ENCODE measurements at places on chromosomes 2 and 18.
A peak's percentile ranks its signal among the peaks of the same experiment; 100 is the strongest.

DNA sequence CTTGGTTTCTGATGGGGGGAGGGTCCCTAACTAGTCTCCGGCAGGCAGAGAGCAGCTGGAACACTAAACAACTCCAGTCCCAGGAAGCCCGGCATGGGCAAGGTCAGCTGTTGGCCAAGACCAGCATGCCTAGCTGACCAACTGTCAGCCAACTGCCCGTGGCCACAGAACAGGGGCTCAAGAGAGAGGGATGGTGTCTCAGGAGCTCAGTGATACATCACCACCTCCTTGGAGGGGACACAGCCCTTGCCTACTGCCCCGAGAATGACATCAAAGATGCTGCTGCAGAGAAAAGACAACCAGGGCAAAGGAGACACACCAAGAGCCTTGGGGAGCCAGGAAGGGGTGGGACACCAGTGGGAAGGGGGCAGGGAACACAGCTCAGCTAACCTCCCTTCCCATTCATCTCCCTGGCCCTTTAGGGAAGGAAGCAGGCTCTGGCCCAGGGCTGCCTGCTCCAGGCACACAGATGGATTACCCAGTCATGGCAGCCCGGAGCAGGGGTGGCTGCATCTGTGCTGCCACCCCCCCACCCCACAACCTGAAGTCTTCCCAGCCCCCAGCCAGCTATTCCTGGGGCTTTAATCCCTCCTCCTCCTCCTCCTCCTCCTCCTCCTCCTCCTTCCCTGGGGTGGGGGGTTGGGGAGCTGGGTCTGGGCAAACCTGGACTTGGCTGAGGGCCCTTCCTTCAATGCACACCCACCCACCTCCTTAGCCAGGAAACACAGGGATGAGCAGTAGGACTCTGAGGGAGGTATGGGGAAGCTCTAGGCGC is 1.9 kb downstream of the BIN1 start:
- DNase-seq = no peak

- DNase-seq = no peak
These were observed 6.1 kb upstream of the PXDN start for GRCh38 chr2:1750270-1750932.

DNA sequence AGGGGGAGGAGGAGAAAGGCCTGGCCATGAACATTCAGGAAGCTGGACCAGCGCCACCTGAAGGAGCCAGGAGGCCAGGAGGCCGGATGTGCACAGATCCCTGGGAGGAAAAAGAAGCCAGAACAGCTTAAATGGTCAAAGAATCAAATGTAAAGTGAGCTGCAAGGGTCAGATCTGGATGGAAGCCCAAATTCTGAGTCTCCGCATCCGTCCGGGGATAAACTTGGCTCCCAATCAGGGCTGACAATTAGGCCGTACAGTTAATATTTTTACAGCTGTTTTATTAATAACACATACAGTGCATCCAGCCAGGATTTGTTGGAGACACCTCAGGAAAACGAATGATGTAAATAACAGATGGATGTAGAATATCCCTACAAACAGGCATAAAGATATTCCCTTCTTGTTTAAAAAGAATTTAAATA is 495.1 kb upstream of the TCF4 start:
- peak; percentile 5 for DNase-seq

GRCh38 chr2:41544709-41545108 is 503.1 kb upstream of the PKDCC start:
- no peak for DNase-seq

GRCh38 chr2:145593280-145593679 is 1073.4 kb upstream of the ZEB2 start:
- no peak for DNase-seq

DNA sequence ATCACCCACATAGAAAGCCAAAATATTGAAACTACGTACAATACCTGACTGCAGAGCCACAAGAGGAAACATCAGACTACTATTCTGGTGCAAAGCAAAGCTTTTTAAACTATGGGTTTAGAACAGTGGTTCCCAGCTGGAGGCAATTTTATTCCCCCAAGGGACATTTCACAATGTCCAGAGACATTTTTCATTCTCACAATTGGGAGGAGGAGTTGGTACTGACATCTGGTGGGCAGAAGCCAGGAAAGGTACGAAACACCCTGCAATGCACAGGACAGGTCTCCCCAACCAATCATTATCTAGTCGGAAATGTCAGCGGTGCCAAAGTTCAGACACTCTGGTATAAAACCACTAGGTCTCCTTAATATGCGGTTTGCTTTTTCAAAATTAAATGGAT is 88.4 kb upstream of the ARL5A start:
- DNase-seq = no peak

DNA sequence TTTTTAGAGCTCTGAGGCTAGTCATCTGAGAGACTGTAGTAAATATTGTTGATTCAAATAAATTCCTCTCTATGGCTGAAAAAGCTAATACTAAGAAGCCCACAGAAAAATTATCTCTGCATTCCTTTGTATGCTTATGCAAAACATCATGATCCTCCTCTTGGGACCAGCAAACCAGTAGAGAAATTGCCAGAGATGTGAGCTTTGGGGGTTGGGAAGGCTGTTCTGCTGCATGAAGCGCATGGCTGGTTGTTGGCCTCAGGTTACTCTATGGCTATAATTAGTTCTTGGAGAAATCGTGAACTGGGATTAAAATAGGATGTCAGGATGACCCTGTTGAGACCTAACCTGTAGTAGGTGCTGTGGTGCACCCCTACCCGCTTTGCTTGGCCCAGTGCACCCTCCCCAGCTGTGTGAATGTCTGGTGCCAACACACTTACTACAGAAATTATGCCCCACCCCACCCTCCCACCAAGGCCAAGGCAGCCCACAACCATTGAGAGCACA is 35.5 kb upstream of the C1D start:
- DNase-seq = no peak

- no peak for DNase-seq
These were observed 28.8 kb upstream of the RMDN2 start for GRCh38 chr2:37896319-37896718.

GRCh38 chr2:37857575-37858399 is 67.3 kb upstream of the RMDN2 start:
- DNase-seq = no peak

GRCh38 chr2:20604401-20604911 is 46.4 kb downstream of the HS1BP3 start:
- no peak for DNase-seq

DNA sequence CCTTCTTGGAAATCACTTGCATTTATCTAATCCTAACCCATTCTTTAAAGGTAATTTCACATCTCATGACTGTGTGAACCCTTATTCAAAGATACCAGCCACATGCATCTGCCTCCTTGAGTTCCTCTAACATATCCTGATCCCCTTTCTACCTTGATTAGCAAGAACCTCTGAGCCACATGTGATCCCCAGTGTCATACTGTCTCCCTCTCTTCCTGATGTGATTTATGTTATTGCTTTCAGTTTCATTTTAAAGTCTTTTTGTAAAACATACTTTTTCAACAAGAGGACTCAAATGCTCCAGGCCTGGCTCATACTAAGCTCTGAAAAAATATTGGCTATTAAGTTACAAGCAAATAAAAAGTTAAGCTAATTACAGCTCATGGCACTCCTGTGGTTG is 470.1 kb downstream of the DLGAP1 start:
- no peak for DNase-seq

DNA sequence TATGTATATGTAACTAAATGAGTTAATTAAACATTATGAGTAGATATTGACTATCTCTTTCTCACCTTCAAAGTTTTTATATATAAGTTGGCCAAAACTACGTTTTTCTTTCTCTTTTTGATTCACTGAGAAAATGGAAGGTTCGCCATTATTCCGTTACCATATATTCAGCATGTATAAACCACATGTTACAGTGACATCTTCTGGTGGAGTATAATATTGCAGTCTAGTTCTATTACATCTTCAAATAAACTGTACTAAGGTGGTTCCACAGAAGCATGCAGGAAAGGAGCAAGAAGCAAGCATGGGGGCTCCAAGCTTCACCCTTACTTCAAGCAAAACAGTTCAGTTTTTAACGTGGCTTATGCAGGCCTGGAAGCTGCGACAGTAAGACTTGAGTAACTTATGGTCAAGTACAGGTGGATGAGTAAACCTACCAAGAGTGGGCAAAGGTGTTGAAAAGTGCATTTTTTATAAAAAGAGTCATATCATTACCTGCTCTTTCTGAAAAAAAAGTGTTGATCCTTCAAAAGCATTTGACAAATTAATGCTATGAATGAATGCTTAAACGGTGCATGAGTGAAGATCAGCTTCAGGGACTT is 129.8 kb upstream of the RAB6C start:
- DNase-seq = peak; percentile 37

DNA sequence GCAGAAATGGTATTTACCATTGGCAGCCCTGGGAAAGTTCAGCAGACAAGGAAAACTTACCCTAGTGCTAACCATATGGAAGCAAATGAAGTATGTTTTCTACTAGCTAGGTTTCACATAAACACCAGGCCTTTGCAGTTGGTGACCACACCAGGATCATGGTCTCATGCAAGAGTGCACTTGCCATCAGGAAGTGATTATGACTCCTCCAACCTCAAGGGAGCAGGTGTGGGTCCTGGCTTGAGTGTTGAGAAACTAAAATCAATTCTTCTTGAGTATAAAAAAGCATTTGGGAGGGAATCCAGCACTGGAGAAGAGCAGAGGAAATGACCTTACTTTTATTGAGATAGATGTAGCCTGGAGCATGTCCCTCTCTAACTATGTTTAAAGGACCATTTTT is 56.8 kb upstream of the SPAG16 start:
- DNase-seq = no peak

DNA sequence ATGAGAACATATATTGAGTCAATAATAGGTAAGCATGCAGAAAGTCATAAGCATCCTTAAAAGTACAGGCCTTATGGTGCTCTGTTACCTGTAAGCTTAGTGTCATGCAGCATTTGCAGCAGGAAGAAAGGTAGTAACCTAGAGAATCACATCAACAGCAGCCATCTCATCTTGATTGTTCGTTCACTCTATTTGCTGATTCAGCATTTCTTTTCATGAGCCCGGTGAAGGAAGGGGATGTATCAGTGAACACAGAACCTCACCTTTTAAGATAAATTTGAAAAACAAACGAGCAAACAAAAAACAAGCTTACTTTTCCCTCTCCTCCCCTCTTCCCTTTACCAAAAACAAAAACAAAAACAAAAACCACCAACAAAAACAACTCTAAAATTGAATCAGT is 89.9 kb downstream of the MIB1 start:
- DNase-seq = no peak

DNA sequence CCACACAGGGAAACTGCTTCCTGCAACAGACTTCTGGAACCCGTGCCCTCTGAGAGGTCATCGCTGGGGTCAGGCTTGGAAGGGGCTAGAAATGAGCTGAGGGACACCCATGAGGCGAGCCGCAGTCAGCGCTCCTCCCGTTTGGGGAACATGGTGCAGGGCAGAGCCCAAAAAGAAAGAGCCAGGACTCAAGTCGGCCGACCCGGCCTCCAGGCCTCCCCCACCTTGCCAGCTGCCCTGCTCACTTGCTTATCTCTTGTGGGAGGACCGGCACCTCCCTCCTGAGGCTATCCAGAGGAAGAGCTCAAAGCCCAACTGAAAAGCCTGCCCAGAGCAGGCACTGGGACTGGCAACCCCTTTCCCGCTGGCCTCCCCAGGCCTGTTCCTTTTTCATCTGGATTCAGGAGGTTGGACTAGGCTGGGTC is 43.6 kb downstream of the SCTR start:
- DNase-seq = no peak

GRCh38 chr2:67716895-67717396 is 319.8 kb downstream of the ETAA1 start:
- no peak for DNase-seq

All from non-pigmented ciliary epithelial cell (primary cell).